Tibial nerve (tissue), 4 donors: ENCODE measurements at places on chromosomes 2 and 18.
A peak's percentile ranks its signal among the peaks of the same experiment; 100 is the strongest.

DNA sequence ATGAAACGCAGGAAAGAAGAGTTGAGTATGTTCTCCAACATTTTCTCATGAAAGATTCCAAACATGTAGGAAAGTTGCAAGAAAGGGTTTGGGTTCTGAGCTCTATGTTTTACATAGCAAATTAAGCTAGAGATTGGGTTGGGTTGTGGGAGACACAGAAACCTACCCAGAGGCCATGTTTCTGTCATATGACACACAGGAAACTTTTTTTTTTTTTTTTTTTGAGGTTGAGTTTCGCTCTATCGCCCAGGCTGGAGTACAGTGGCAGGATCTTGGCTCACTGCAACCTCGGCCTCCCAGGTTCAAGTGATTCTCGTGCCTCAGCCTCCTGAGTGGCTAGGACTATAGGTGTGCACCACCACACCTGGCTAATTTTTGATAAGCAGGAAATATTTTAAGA is 57.6 kb downstream of the DOCK10 start:
- no peak for DNase-seq

DNA sequence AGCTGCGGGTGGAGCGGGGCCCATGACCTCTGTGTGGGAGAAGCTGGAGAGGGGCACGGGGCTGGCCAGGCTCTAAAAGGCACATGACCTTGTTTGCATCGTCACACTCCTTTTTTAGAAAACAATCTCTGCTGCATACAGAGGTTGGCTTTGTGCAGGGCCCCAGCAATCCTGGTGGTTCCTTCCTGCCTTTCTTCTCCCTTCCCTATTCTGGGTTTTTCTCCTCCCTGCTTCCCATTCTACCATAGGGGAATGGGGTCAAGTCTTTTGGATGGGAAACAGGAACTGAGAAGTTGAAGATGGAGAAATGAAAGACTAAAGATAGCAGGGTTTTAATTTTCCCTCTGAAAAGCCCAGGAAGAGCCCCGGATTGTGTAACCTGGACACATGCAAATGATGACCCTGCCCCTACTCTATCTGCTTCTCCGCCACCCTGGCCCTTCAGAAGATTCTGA is 53.9 kb downstream of the ASAP2 start:
- no peak for DNase-seq

DNA sequence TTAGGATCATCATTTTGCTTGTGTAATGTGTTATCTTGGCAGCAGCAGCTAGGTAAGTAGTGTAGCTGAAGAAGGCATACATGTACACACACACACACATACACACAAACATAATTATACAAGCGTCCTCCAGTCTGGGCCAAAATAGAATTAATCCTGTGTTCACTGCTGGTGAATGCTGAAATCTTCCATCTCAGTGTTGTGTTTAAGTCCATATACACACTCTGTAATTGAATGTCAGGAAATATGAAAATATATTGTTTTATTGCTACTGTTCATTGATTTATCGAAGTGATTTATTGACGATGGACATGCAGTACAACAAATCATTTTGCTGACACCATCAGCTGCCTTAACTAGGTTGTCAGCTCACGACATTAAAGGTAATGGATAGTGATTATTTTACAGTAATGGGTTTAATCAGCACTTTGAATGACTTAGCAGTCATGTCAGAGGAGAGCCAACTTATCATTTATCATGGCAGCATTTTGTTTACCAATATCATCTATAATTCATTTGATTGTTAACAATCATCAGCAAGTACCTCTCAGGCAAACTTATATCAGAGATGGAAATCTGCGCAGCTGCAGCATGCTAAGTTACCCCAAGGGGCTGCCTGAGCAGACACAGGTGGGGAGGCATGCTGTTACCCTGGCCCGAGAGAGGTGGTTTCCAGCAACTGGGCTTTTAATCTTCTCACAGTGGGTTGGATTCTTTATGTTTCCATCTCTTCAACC is 83.7 kb upstream of the FSHR start:
- no peak for DNase-seq

DNA sequence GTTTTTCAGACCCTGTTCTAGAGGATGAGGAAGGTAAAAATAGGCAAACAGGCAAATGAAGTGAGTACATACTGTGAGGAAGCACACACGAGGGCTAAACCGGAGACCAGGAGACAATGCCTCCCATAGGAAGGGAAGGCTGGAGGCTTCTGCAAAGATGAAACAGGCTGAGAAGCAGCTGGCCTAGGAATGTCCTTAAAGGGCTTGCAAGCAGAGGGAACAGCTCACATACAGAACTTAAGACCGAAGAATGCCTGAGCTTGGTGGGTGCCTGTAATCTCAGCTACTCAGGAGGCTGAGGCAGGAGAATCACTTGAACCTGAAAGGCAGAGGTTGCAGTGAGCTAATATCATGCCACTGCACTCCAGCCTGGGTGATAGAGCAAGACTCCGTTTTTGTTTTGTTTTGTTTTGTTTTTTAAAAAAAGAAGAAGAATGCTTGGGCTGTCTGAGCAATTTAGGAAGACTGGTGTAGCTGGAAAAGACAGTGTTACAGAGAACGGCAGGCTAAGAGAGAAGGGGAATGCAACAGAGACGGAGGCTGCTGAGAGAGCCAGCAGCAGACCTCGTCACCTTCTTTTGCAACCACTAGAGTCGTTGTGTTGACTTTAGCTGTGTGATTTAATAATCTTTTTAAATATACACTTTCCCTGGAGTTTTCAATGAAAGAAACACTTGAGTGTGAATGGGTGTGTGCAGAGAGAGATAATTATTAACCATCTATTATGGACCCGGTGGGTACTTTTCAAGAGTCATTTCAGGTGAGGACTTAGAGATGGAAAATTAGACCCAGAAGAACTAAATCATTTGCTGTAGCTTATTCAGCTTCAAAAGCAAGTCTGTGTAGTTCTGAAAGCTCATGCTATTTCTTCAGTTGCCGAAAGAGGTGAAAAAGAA is 232.8 kb downstream of the GALR1 start:
- no peak for DNase-seq

DNA sequence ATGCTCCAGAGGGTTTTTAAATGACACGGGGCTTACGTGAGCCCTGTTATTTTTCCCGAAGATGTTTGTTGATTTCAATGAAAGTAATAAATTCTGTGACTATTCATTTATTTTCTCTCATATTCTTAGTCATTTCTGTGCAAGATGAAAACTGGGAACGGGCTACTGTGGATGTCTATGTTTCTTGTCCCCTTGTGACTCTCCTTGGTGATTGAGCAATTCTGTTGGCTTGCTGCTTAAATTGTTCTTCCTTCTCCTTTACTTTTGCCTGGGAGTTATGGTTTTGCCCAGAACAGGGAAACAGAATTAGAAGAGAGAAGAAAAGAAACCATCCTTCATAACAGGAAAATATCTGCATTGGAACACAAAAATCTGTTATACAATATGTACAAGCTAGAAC is 508.2 kb upstream of the DSEL start:
- DNase-seq, result peak; percentile 18

GRCh38 chr2:138106606-138107005 is 142.3 kb downstream of the HNMT start:
- no peak for DNase-seq

DNA sequence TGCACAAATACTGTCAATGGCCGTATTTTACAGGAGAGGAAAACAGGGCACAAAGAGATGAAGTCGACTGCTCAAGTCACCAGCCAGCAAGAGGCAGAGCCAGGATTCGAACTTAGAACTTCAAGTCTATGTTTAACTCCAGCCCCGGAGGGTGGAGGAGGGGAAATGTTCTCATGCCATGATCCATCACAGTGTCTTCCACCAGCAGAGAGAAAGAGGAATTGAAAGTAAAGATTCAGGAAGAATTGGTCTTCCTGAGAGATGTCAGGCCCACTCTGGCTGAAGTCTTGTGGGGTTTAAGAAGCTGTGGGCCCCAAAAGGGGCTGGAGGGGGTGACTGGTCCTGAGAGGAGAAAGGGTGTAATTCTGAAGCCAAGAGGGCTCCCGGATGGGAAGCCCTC is 260.0 kb downstream of the TNS1 start:
- no peak for DNase-seq

DNA sequence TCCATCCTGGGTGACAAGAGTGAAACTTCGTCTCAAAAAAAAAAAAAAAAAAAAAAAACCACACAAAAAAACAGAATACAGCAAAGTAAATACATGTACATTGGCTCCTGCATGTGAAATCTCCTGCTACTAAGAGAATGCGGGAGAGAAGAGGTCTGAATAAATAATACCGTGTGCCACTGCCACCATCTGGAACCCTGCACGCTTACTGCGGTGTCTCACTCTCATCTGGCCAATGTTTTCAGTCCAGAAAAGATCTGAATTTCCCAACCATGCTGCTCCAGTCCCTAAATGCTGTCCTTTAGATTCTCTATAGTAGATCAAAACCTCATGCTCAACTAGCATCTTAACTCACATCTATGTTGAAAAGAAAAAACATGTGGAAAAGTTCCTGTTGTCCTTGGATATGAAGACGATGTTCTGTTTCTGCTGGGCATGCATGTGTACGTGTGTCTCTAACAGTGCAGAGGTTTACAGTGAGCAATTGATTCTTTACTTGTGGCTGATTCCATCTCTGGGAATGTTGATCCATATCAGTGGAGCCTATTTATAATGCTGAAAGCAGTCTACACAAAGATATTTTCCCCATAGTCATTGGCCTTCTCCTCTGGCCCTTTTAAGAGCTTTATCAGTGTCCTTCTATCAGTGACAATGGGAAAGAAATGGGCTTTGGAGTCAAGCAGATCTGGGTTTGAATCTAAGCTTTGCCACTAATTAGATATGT is 11.9 kb downstream of the STON1 start:
- DNase-seq, result no peak

DNA sequence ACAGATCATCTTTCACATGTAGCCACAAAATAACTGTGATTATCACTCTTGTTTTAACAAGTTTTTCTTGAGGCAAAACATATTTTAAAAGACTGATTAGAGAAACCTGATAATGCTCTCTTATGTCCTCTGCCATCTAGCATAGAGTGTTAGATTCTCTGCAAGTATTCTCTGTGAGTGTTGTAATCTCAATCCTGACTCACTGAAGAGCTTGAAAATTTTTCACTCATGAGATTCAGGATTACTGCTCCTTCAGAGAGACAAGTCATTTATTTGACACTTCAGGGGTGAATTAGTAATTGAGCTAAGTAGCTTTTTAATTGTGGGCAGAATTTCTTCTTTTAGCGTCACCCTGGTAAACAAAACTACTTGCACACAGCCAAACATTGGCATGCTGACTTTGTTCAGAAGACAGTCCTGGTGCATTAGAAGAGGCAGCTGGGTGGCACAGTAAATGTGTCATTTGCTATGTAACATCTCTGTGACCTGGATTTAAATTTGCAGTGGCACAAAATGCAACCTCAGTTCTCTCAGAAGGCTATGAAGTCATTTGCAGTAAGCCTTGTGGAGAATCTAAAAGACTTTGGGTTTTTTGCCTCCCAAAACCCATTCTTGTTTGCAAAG is 172.9 kb downstream of the LRP1B start:
- DNase-seq, result no peak

DNA sequence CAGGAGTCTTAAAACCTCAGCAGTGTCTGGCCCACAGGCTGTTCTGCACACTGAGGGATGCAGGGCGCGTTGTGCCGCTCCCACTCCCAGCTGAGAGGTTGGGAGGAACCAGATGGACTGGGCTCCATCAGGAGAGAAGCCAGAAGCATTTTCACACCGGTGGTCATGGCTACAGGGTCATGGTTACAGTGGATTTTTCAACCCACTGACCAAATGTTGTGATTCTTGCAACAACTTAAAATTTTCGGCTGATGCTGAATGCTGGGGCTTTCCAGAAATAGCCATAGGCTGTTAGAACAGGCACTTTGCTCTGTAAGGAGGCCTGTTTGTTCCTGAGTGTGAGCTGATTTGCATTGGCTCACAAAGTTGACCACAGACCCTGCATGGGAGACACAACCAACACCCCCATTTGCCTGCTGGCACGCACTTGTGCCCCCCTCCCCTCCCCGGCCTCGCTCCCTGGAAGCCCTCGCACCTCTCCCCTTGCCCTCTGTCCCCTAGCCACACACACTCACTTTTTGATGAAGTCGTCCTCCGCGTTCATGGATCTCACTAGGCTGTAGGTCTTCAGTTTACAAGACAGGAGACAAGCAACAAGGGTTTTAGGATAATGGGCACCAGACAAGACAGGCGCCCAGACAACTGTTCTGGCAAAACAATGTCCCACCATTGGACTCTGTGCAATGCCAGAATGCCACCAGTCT is 3.4 kb downstream of the LPIN1 start:
- DNase-seq, result no peak

DNA sequence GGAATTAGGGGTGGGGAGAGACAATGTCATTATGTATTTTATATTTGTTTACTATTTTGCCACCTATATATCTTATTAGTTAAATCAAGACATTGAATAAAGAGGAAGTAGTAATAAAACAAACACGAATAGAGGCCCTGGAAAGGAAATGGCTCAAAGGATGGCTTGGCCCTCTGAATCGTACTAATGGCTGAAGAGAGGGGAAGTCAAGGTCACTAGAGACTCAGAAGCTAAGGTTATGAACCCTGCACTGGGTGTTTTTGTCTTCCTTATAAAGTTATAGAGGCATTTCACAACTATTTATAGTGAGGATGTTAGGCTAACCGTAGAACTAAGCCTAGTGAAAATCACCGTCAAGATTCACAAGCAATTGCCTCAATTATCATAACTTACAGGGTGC is 685.9 kb downstream of the ARHGAP15 start:
- DNase-seq, result no peak

DNA sequence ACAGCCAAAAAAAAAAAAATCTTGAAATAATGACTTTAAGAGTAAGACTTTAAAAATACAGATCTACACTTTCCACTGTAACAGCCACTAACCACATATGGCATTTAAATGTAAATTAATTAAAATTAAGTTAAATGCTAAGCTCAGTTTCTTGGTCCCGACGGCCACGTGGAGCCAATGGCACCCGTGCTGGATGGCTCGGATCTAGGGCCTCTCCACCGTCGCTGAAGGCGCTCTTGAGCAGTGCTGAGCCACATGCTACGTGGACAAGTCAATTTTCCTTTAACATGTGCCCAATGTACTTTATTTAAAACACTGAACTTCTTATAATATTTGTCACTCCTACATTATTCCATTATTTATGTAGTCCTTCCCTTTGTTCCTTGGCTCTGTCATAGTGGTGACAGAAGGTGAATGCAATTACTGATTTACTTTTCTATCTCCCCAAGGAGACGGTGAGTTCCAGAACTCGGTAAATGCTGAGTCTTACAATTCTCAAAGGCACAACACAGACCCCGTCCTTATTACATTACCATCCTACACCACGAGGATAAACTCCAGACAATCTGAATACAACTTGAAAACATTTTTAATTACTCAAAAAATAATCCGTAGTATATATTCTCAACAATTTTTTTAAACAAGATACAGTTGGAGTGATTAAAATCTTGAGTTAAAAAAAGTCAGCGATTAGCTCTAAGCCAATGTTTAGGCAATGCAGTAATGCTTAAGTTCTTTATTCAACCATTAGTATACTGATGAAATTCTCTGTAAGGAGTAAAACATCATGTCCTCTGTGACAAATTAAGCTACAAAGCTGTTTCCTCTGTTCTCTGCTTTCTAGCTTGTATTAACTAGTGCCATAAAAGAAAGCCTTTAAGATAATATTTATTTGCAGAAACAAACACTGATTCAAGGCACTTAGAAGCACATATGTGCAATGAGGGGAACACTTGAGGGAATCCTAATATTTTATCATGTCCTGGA is 95.1 kb downstream of the AFF3 start:
- no peak for DNase-seq
